Immature natural killer cell (primary cell): ENCODE measurements at places on chromosomes 4 and X. TPM values are rescaled to one million over a fixed set of nuclear protein-coding genes. Genes with fewer than 3 reads are reported as not detected.

P2RY8 gene
- polyA plus RNA-seq, result 119 TPM

DUSP21 gene
- not detected for polyA plus RNA-seq

PDCL2 gene
- not detected for polyA plus RNA-seq

ZFYVE28 gene
- polyA plus RNA-seq, result 17.5 TPM

SLC25A31 gene
- not detected for polyA plus RNA-seq

FAM47A gene
- not detected for polyA plus RNA-seq

ABCD1 gene
- polyA plus RNA-seq, result 1.7 TPM
